ENCODE measurements at places on chromosomes 2 and 18.
A peak's percentile ranks its signal among the peaks of the same experiment; 100 is the strongest.

DNA sequence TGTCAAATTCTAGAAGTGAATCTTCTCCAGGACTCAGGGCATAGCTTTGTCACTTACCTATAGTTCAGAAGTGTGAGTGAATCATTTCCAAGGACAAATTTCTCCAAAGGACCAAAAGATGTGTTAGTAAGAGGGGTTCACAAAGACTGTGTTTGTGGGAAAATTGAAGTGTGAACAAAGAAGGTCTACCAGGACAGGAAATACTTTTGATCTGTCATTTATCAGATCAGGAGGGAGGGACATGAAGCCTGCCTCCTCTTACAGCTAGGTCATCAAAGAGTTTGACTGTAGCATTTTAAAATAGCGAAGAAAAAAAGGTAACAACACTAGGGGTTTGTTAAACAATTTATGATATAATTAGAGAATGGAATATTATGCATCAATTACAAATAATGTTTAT is 2.0 kb upstream of the CD28 start:
- no peak for DNase-seq

GRCh38 chr2:240356700-240357640 is 78.5 kb upstream of the GPC1 start:
- no peak for DNase-seq

DNA sequence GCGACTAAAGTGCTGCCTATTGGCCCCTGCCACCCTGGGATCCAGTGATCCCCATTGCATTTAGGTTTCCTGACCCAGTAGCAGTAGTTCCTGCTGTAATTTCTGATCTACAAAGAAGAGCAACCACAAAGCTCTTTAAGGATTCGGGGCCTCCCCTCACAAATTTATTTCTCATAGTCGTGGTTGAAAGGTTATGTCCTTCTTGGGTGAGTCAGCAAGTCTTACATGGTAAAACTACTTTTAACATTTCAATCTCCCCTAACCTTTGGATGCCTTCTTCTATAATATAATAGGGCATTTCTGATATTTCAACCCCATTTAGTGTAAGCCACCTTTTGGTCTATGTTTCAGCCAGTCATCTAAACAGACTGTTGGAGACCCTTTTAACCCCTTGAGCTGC is 14.9 kb downstream of the PIKFYVE start:
- no peak for DNase-seq

DNA sequence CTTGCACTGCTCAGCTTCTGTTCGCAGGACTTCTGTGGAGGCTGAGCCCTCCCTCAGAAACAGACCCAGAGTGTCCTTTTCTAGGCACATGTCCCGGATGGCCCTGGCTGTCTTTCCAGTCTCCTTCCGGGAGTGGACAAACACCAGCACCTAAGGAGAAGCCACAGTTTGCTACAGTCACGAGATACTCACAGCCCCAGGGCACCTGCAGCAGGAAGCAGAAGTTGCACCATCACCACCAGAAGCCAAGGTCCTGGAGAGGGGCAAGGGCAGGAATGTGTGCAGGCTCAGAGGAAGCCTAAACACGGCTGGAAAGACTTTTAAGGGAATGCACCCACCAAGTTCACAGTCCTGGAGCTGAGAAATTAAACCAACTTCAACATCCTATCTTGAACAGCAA is 13.6 kb downstream of the SNRNP200 start:
- no peak for DNase-seq

DNA sequence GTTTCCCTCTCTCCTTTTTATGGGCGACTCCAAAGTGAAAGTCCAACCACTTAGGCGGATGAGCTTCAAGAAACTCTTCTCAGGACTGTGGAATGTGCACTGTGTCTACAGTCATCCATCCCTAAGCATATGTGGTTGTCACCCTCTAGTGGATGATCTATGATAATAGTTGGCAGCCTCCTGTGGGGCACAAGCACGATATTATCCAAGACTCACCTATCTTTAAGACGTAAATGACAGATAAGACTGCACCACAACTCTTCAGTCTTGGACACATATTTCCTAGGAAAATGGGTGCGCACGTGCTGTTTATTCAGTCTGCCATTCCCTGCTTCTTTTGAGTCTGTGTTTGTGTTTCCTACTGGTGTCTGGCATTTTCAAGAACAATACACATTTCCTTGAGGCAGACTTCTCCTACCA is 145.5 kb upstream of the CTAGE1 start:
- peak; percentile 78 for DNase-seq

DNA sequence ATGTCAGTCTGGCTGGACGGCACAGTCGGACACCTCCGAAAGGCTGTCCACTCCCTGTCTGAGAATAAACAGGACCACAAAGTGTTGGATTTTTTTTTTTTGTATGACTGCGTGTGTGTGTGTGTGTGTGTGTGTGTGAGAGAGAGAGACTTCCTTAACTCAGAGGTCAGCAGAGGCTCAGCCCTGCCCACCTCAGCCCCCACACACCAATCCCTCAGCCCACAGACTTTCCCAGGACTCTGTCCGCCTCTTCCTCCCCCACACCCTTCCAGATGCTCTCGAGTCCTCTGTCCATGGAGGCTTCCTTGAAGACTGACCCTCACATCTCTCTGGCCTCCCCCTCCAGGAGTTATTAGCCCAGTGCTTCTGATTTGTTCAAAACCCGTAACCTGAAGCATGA is 147.3 kb downstream of the BCL11A start:
- DNase-seq: no peak

DNA sequence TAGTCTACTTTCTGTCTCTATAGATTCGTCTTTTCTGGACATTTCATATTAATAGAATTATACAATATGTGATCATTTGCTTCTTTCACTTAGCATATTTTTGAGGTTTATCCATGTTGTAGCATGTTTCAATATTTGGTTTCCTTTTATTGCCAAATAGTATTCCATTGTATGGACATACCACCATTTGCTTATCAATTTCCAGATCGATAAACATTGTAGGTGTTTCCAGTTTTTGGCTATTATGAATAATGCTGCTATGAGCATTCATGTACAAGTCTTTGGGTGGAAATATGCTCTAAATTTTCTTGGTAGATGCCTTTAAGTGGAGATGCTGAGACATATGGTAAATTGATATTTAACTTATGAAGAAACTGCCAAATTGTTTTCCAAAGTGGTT is 114.1 kb downstream of the RND3 start:
- no peak for DNase-seq

DNA sequence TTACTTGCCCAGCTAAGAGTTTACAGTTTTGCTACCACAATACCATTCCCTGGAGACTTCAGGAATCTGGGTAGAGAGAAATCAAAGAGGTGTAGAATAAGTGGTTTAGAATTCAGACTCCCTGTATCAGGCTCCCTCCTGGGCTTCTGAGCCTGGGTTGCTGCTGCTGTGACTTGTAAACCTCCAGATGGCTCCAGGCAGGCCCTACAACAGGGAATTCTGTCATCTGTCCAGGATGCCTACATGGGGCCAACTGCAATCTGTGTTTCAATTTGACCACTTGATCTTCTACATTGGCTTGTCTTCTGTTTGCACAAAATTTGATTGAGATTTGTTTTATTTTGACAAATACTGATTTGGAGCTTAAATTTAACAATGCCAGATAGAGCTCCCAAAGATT is 183.9 kb downstream of the RAD51AP2 start:
- DNase-seq: no peak

- no peak for DNase-seq
Measured at GRCh38 chr2:69637923-69638322, 5.6 kb downstream of the AAK1 start.

DNA sequence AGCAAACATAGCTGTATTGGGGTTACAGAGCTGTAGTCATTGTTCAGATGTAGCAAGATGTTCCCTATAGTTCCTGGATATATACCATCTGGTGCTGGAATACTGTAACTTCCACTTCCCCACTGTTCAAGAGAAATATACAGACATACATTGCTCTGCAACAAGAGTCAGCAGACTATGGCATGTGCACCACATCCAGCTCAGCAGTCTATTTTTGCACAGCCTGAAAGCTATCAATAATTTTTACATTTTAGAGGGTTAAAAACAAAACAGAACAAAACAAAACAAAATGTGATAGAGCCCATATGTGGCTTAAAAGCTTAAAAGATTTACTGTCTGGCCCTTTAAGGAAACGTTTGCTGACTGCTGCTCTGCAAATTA is 31.8 kb upstream of the VIT start:
- DNase-seq: no peak

DNA sequence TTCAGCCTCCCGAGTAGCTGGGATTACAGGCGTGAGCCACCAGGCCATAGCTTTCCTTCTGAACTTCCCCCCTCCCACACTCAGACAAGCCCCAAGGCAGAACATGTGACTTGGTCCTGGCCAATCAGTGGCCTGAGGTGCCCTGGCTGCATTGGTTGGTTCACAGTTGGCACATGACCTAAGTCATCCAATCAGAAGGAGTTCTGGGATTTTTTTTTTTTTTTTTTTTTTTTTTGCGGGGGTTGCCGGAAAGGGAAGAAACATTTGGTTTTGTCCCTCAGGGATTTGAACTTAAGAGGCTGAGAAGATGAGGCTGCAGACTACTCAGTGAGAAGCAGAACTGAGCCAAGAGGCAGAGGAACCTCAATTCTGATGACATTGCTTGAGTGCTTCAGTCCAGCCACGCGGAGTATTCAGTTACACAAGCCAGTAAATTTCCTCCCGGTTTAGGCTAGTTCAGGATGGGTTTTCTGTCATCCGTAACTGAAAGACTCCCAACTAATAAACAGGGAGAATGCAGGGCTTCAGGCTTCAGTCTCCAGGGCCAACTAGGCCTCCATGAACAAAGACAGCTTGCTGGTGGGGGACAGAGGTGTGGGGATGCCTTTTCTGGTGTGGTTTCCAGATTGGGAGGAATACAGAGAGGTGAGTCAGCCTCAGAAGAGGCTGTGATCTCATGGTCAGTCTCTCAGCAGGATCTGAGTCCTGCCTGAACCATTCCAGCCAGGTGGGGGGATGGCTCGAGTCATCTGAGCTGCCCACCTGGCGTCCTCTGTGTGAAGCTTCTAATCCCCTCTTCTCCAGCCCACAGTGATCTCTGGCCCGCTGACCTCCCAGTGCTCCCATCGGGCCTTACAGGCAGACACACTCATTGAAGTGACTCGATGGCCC is 9.2 kb downstream of the PTMA start:
- no peak for DNase-seq

DNA sequence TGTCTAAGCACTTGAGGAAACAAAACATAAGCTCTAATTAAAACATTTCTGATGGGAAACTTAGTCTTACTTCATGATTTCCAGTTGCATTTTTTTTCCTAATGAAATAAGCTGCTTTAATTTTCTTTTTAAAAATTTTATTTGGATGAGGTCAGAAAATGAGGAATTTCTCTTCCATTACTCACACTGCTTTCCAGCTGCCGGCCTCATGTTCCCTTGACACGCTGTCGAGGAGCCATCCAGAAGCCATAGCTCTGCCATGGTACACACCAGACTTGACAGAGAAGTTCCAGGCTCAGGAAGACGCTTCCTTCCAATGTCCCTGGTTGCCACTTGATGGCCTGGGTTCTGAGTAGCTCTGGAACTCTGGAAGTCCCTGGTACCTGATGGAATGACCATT is 12.1 kb upstream of the MAPRE2 start:
- peak; percentile 23 for DNase-seq

- no peak for DNase-seq
Measured at GRCh38 chr18:35183886-35184285, 56.9 kb upstream of the ZNF397 start.

DNA sequence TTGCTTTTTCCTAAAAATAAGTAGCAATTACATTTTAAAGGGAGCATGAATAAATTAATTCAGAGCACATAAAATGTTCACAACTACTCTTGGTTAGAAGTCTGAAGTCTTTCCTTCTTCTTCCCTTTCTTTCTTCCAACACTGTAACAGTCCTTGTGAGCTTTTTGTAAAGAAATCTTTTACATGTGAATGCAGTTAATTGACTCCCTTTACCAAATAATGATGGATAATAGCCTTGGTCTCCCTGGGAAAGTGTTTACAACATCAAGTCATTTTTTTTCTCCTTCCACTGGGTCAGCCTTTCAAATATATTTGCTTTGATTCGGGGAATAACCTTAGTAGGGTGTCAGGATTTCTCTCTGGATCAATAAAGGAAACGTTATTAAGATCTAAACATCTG is 39.1 kb downstream of the CALCRL start:
- no peak for DNase-seq

GRCh38 chr2:68715353-68716041 is 19.1 kb upstream of the ARHGAP25 start:
- DNase-seq: no peak

GRCh38 chr2:143481733-143482132 is 352.5 kb downstream of the ARHGAP15 start:
- DNase-seq: no peak
